ENCODE measurements at places on chromosomes 12 and 14.
A peak's percentile ranks its signal among the peaks of the same experiment; 100 is the strongest.

DNA sequence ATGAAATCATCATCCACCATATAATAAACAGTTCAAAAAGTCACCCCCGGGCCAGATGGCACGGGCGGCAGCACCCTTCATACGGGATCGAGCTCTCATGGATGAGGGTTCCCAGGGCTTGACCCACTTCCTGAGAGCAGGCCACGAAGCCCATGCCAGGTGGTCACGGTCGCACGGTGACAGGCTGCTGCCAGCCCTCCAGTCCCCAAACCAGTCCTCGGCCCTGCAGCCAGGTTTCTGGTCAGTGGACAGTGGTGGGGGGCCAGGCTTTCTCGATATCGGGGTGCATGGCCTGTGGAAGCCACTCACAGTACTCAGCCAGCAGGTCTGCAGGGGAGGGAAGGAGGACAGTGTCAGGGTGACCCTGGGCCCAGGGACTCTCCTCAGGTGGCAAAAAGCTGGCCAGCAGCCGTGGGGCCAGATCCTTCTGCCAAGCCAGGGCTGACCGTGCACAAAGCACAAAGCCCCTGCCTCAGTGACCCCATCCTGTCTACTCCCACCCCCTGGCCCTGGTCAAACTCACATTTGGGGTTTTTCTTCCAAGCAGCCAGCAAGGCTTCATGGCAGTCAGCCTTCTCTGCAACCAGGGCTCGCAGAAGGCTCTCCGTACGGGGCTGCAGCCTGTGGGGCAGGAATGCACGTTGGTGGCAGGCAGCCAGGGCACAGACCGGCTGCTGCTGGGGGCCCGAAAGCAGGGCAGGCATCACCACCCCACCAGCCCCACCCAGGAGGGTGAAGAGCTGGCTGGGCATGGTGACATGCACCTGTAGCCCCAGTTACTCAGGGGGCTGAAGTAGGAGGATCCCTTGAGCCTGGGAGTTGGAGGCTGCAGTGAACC is 33.3 kb upstream of the UBC start:
- DNase-seq, result no peak

- DNase-seq, result no peak
Observed at GRCh38 chr14:100017553-100017952, 47.7 kb upstream of the EVL start.

DNA sequence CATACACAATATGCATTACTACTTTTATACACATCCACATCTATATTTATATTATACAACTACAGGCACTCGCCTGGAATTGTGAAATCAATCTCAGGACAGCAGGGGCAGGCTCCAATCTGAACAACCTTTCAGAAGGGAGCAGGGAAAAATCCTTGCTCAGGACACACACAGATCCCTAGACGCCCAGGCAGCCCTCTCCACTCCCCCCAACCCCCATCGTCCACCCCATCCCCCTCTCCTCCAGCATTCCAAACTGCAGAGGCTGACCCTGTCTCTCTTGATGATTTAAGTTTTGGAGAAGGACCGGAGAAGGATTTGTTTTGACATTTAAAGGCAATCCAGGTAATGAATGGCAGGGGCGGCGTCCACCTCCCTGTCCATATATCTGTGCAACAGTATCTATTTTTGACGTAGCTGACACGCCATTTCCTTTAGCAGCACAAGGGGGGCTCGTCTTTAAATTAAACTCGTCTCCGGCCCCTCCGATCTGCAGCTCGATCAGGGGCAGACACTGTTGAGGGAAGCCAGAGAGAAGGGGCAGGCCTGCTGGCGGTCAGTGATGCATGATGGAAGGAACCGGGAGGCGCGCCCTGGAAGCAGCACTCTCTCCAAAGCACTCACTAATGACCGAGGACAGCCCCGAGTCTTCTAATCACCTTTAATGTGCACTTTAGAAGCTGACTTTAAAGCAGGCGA is 95.0 kb upstream of the TBX5 start:
- no peak for DNase-seq

DNA sequence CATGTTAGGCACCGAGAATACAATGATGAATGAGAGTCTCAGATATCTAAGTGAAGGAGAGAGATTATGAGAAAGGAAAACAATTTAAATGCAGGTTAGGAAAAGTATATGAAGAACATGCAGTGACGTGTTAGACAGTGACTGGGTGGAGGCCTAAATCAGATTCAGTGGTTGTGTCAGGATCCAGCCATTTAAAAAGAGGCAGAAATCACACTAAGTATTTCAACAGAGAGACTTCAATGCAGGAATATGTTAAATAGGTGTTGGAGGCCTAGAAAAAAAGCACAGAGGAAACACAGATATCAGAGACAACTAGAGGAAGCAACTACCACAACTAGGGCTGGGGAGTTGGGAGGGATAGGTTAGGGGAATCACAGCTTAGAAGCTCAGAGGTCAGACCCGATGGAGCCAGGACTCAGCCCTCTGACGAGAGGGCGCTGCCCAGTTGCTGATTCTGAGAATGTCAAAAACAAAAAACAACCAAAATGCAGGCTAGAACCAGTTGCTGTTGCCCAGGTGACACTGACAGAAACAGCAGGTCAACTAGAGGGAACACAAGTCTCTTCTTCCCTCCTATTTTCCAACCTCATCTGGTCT is 3.0 kb upstream of the GARIN2 start:
- DNase-seq, result no peak

DNA sequence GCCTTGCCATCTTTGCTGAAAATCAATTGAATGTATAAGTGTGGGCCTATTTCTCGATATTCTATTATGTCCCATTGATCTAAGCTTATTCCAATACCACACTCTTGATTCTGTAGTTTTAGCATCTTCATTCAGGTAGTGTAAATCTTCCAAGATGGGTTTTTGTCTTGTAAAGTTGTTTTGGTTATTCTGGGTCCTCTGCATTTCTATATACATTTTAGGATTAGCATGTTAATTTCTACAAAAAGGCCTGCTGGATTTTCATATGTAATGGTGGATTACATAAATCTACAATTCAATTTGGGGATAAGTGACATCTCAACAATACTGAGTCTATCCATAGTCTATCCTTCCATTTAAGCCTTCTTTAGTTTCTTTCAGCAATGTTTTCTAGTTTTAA is 86.0 kb upstream of the ANO4 start:
- no peak for DNase-seq

DNA sequence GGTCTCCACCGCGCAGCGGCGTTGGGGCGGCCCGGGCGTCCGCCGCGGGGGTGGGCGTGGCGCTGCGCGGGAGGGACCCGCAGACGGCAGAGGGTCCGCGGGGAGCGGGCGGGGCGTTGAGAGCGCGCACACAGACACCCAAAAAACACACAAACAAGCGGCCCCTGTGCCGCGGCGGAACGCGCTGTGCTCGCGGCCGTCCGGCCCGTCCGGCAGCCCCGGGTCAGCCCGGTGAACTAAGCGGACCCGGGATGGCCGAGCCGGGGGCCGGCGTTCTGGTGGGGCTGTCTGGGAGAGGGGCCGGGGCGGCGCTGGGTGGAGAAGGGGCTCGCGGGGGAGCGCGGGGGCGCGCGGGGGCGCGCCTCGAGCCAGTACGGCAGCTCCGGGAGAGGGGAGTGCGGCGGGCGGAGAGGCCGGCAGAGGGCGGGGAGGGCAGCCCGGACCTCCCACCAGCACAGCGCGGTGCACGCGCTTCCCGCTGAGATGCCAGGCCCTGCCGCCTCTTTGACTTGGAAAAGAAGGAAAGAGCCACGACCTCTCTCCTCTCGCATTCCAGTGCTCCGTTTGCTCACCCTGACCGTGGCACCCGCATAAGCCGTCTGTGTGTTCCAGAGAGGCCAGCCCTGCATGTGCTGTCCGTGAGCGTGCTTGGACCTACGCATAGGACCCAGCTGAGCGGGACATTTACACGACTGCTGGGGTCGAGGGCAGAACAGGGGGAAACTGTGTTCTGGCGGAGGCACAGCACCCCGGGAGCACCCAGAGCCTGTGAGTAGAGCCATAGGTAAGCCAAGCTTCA is 10.3 kb downstream of the SLC6A12 start:
- DNase-seq, result no peak

DNA sequence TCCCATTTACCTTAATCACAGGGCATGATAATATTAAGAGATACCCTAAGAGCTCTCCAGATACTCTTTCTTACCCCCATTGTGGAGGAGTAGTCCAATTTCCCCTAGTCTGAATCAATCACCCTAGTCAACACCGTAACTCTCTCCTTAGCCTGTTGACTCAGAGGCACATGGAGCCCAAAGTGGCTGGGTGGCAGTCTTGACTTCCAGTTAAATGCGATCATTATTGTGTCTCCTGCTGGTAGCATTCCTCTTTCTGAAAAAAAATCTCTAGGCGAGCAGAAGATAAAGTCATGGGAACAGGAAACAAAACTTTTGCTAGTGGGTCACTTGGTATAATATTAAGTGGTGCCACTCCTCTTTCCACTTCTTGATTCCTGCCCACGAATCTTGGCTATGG is 46.4 kb downstream of the EMP1 start:
- no peak for DNase-seq

- peak; percentile 66 for DNase-seq
Observed at GRCh38 chr12:15534874-15535273, 212.6 kb downstream of the PTPRO start.

GRCh38 chr14:106003351-106003750 is 477.0 kb downstream of the TMEM121 start:
- no peak for DNase-seq

DNA sequence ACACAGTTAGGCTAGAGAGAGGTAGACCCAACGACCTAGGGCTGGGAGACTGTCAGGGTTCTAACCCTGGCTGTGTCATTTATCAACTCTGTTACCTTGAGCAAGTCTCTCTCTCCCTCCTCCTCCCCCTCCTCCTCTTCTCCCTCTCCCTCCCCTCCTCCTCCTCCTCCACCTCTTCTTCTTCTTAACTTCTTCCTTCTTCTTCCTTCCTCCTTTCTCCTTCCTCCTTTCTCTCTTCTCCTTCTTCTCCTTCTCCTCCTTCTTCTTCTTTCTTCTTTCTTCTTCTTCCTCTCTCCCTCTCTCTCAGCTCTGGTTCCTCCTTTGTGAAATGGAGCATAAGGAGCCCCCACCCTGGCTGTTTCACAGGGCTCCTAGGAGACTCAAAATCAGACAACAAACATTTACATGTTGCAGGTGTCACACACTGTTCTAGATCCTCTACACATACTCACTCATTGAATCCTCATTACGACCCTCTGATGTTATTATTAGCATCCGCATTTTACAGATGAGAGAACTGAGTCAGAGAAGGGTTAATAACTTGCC is 2.2 kb upstream of the KCNH3 start:
- DNase-seq, result peak; percentile 57

DNA sequence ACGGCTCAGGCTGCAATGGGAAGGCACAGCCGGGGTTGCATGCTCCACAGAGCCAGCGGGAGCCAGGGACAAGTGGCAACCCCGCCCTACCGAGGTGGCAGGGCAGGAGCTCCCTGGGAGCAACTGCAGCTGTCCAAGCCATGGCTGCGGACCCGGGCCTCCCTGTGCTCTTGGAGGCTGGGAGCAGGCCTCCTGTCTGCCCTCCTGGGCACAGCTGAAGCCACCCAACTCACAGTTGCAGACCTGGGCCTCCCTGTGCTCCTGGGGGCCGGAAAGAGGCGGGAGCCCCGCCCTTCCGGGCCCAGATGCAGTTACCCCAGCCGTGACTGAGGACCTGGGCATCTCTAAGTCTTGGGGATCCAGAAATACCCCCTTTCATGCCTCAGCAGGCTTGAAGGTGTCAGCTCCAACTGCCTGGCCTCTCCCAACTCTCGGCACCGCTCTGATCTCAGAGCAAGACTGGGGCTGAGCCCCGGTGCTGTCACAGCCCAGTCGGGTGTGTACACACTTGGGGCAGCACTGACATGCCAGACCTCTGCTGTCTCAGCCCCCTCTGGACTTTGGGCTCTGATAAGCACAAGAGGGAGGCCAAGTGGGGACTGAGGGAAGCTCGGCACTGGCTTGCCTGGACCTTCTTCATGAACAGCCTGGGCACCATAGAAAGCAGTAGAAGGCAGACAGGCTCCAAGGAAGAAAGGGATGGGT is 7.5 kb upstream of the RASSF9 start:
- no peak for DNase-seq

- DNase-seq, result no peak
Observed at GRCh38 chr14:44954750-44955149, 7.0 kb downstream of the KLHL28 start.

GRCh38 chr14:46322076-46322475 is 329.5 kb downstream of the RPL10L start:
- no peak for DNase-seq

DNA sequence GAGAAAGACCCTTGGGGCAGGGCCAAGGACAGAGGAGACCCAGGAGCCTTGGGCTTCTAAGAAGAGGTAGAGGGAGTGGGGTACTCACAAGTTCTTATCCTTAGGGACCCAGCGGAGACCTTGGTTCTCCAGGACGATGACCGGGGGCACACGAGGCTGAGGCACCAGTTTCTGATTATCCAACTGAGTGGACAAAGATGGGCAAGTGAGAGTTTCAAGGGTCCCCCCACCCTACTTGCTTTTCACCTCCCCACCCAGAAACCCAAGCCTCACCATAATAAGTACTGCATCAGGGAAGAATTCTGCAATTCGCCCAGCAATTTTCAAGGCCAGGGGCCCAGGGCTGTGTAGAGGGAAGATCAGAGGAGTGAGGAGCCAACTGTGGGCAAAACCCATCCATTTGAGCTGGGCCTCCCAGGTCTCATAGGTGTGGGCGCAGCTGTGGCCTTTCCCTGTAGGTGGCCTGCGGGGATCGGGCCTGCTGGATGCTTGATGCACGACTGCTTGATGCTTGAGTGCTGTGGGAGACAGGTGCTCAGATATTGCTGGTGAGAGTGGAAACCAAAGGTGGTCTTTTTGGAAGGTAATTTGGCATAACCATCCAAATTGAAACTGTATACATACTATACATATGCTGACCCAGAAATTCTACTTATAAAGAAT is 2.0 kb downstream of the EMC9 start:
- DNase-seq, result no peak

- DNase-seq, result no peak
Observed at GRCh38 chr12:13405961-13406703, 209.6 kb downstream of the EMP1 start.

GRCh38 chr12:75837700-75838099 is 193.9 kb downstream of the PHLDA1 start:
- no peak for DNase-seq

DNA sequence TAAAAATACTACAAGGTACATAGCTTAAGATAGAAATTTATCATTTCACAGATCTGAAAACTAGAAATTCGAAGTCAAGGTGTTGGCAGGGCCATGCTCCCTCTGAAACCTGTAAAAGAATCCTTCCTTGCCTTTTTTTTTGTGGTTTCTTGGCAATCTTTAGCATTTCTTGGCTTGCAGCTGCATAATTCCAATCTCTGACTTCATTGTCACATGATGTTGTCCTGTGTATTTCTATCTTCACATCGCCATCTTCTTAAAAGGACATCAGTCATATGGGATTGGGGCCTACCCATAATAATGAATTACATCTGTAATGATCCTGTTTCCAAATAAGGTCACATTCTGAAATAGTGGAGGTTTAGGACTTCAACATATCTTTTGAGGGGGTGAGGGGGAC is 250.4 kb downstream of the TMTC2 start:
- no peak for DNase-seq

DNA sequence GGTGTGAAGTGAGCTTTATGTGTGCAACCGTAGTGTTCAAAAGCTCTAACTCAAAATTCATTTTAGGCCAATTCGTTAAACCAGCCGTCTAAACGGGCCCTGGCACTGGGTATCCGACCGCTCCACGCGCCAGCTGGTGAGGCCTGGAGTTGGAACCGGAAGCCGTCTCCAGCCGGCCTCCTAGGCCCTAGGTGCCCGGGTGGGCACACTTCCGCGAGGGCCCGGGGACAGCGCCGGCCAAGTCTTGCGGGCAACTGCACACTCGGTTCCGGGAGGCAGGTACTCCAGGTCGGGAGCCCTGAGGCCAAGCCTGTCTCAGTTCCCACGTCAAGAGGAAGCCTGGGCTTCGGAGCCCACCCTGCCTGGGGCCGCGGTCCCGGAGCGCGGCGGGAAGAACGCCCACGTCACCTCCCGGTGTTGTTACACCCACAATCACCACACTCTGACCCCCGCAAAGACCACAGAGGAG is 16.2 kb downstream of the OTX2 start:
- no peak for DNase-seq

Measured in HL-60 (cell line).